Activated CD8-positive, alpha-beta memory T cell treated with anti-CD3 and anti-CD28 coated beads, Interleukin-2, amount 10 ng/mL, durations not matched to agents 7 days and 5 days (primary cell): ENCODE measurements at places on chromosomes 12 and 14. TPM values are rescaled to one million over a fixed set of nuclear protein-coding genes. Genes with fewer than 3 reads are reported as not detected.

DNA sequence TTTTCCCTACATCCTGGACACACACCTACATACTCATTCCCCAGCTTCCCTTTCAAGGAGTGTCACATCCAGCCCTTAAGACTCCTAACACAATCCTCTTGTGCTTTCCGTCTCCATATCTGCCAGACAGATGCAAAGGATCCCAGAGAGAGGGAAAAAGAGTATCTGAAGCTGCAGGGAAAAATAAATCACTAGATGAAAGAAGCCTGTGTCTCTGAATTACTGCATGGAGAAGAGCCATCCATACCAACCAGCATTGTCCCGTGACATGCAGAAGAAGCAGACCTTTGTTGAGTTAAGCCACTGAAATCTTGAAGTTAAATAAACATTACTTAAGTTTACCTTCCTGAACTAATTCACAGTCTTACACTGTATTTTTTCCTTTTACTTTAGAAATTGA, 54.6 kb downstream of the GTF2A1 start:
- no peak for DNase-seq

DNA sequence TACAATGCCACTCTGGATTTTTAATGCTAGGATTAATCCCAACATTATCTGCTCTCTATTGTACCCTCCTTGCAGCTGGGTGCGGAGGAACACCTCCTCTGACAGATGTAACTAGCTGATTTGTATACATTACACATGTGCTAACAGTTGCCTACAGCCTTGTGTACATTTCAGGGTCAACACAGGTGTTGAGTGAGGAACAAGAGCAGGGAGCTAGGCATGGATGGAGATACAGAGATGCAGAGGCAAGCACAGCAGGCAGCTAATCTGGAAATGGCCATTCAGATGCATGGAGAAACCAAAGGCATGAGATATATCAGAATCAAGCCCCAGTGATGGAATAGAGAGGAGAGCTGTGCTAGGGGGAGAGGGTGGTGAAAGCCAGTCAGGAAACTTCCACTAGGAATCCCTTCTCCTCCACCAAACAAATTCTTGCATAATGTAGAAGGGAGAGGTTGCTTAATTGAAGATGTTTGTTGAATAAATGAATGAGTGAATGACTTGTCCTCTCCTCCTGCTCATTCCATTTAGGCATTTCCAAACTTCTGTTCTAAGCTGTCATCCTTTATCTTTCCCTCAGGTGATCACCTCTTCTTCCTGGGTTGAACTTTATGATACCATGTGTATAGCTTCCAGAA, 313.2 kb downstream of the ATP23 start:
- no peak for DNase-seq

GRCh38 chr14:92973261-92973797, 50.4 kb downstream of the CHGA start:
- peak; percentile 53 for DNase-seq

DNA sequence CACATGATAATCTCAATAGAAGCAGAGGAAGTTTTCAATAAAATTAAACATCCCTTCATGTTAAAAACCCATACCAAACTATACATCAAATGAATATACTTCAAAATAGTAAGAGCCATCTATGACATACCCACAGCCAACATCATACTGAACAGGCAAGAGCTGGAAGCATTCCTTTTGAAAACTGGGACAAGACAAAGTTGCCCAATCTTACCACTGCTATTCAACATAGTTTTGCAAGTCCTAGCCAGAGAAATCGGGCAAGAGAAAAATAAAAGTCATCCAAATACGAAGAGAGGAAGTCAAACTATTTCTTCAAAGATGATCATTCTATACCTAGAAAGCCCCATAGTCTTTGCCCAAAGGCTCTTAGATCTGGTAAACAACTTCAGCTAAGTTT, 454.7 kb upstream of the PRICKLE1 start:
- no peak for DNase-seq

The ETFBKMT gene
- 2.1 TPM for total RNA-seq

The DDX11 gene
- total RNA-seq: 176 TPM

The STX2 gene
- total RNA-seq: 17.2 TPM
